ENCODE measurements at places on chromosomes 7 and 10.

GRCh38 chr7:37076668-37077067 is 352.4 kb upstream of the AOAH start:
- no peak for DNase-seq

DNA sequence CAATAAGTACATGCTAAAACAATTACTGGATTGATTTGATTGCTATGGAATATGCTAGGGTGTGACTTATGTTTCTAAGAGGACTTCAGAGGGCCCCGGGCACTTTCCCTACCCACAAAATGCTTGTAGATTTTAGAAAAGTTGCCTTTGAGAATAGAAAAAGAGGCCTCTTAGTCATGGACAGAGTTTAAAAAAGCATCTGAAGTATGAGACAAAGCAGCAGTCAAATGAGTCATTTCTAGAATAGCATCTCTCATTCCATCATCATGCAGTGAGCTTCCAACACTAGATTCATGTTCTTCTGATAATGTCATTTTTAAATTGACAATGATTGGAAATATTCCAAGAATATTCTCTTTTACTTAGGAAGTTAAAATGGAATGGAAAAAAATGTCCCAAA is 675.1 kb upstream of the PCDH15 start:
- DNase-seq = no peak

GRCh38 chr10:14578060-14578952 is 196.4 kb downstream of the FAM107B start:
- DNase-seq = no peak

DNA sequence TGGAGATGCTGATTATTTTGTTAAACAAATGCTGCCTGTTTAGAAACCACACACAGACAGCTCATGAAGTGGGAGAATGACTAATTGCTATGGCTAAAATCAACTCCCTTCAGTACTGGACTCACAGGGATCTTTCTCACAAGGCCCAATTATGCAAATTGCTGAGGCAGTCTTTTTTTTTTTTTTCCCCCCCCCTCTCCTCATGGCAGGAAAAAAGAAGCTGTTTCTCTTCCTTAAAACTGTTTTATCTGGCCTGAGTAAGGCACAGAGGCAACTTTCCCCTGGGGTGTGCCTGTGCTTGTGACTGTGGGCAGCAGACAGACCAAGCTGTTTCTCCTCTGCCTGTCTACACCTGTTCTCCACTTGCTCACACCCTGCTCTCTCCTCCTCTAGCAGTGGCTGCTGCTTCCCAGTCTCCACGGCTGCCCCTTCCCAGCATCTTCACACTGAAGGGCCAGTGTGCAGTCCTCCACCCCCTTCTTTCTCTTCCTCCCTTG is 65.4 kb upstream of the STEAP1B start:
- DNase-seq = no peak

DNA sequence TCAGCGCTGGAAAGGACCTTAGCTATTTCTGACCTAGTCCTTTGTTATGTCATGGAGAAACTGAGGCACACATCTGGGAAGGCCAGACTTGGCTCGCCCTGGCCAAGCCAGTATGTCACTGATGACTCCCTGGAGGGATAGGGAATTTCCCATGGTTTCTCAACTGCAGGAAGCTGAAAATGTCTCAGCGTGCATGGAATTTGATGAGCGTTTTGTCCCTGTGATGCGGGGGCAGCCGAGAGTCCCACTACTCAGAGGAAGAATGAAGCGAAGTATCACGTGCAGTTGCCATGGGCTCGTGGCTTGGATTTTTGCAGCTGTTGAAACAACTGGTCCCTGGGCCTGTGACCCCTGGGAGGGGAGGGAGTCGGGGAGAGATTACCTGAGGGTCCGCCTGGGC is 44.8 kb downstream of the CLIP2 start:
- DNase-seq = no peak

GRCh38 chr7:47830015-47830414 is 118.3 kb downstream of the PKD1L1 start:
- DNase-seq = no peak

DNA sequence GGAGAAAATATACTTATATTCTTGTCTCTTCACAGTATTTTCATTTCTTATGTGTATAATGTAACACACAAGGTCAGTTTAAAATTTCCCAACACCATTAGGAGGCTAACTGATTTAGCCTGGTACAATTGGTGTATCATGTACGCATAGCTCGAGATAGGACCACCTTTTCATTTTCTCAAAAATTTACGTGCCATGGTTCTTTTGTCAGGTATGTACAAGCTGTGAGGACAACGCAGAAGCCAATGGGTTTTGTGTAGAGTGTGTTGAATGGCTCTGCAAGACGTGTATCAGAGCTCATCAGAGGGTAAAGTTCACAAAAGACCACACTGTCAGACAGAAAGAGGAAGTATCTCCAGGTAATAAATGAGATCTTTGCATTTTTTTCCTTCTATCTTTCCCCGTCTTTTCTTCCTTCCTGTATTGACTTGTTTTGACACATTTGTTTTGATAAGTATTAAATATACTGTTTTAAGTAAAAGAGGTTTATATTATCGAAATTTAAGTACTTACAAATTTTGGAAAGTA is 55.0 kb downstream of the TRIM24 start:
- no peak for DNase-seq

DNA sequence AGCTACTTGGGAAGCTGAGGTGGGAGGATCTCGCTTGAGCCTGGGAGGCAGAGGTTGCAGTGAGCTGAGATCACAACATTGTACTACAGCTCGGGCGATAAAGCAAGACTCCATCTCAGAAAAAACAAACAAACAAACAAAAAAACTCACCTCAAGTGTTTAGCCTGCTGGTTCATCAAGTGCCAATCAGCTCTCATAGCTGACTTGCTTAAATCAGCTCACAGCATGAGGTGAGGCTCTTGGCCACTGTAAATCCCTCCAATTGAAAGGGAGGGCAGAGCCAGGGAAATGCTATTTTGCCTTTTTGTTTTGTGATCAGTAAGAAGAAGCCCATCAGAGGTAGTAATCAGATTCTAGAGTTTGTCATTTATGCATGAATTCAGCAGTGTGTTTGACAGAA is 112.3 kb downstream of the RAB11FIP2 start:
- no peak for DNase-seq

- DNase-seq = no peak
Observed at GRCh38 chr10:16820421-16820820, 3.2 kb upstream of the RSU1 start.
